ENCODE measurements at places on chromosomes 1 and 21.
A peak's percentile ranks its signal among the peaks of the same experiment; 100 is the strongest.

- no peak overlapping the region for H3K27ac ChIP-seq
- no peak overlapping the region for H3K4me3 ChIP-seq
- no peaks in the 10 kb centered on the region for H3K36me3 ChIP-seq
- no peaks in the 10 kb centered on the region for H3K27me3 ChIP-seq
- H3K4me1 ChIP-seq = no peaks in the 10 kb centered on the region
- no peak for DNase-seq
Observed at GRCh38 chr21:14862794-14863720, 201.7 kb downstream of the NRIP1 start.

DNA sequence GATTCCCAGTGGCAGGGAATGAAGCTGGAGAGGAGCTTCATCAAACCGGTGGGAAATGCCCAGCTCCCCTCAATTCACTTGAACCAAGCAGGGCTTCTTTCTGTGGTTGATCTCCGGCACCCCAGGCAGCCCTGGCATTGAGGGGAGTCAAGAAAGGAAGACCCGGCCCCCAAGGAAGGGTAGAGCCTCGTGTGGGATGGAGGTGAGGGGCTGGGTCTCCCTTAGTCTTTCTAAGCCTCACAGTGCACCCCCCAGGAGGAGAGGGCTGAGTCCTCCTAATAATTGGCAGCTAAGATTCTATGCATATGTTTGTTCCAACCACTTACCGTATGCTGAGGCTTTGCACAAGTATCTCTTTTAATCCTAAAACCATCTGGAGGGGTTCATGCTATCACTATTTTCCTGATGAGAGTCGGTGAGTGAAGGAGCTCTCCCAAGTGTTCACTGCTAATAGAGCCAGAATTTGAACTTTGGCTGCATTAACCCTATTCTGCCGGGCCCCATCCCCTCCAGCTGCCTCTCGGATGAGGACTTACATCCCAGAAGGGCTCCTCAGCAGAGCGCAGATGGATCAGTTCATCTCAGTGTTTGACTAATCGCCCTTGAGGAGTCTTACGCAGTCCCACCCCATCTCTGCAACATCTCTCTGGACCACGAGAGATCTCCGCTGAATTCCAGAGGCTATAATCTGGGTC, 33.1 kb upstream of the TMEM51 start:
- H3K4me1 ChIP-seq = no peaks in the 10 kb centered on the region
- H3K4me3 ChIP-seq = no peak overlapping the region
- H3K36me3 ChIP-seq = no peaks in the 10 kb centered on the region
- H3K27ac ChIP-seq = no peak overlapping the region
- DNase-seq = no peak

GRCh38 chr1:26938004-26938658, 16.6 kb downstream of the NUDC start:
- no peak for DNase-seq
- peaks cover 5% of the 10 kb centered on the region for H3K4me1 ChIP-seq
- no peak overlapping the region for H3K4me3 ChIP-seq
- H3K36me3 ChIP-seq = peaks cover 38% of the 10 kb centered on the region
- H3K27ac ChIP-seq = no peak overlapping the region

GRCh38 chr1:96688767-96689166, 32.8 kb upstream of the PTBP2 start:
- no peaks in the 10 kb centered on the region for H3K36me3 ChIP-seq
- H3K4me3 ChIP-seq = no peak overlapping the region
- no peaks in the 10 kb centered on the region for H3K4me1 ChIP-seq
- H3K27me3 ChIP-seq = no peaks in the 10 kb centered on the region

DNA sequence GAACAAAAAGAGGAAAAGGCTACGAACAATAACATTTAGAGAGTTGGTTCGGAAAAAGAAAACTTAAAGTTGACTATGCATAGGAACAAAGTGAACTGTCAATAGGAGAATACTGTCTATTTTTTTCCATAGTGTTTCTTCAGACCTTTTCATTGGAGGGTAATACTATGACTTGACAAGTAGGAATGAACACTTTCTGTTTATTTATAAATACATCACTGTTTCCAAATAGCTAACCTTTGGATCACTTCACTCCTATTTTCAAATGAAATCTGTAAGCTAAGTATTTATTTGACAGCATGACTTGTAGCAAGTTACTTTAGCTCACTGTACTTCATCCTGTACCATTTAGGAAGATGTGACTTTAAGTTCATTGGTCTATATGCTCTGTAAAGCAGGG, 221.3 kb downstream of the COL24A1 start:
- no peak overlapping the region for H3K27ac ChIP-seq
- H3K4me3 ChIP-seq = no peak overlapping the region
- H3K27me3 ChIP-seq = no peaks in the 10 kb centered on the region
- DNase-seq = no peak

DNA sequence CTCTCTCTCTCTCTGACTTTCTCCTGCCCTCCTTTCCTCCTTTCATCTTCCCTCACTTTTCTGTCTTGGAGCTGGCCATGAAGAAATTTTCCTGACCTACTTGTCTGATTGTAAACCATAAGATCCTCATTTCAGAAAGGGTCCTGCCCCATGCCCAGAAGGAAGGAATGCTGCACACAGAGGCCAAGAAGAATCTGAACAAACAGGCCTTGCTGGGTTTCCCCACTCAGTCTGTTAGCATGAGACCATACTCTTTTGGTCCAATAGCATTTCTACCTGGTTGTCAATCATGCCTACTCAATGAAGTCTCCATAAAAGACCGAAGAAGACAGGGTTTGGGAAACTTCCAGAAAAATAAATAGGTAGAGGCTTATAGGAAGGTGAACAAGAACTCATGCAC, 128.7 kb downstream of the MAB21L3 start:
- peaks cover 1% of the 10 kb centered on the region for H3K27me3 ChIP-seq
- no peaks in the 10 kb centered on the region for H3K36me3 ChIP-seq
- no peak overlapping the region for H3K4me3 ChIP-seq

DNA sequence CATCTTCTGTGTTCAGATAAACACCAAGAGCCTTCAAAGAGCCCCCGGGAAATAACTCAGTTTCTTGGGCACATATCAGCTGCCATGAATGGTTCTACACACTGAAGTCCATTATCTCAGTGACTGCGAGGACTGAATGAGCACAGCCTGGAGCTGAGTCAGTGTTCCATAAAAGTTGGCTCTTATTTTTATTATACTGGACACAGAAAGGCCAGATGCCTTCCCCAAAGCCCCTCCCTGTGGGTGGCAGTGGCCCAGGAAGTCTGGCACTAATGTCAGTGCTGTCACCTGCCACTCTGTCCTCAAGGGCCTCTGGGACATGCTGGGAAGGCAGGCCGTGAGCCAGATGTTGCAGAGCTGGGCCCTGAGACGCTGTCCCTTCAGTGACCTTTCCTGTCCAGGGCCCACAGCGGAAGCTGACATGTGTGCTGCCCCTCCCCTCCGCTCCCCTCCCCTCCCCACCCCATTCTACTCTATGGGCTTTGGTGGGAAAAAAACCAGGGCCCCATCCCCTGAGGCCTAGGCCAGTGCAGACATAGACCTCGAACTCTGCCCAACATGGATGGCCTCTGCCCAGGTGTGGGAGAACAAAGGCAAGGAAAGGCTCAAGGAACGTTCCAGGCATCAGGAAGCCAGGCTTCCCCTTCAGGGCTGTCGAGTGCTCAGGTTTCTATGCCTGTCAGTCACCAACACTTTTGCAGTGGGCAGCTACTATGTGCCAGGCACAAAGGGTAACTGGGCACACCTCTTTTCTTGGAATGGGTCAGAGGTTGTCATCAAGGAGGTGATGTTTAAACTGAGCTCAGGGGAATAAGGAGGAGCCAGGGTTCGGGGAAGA, 22.4 kb upstream of the NPPB start:
- H3K27ac ChIP-seq = no peak overlapping the region
- H3K36me3 ChIP-seq = no peaks in the 10 kb centered on the region
- no peaks in the 10 kb centered on the region for H3K4me1 ChIP-seq
- no peak overlapping the region for H3K4me3 ChIP-seq
- DNase-seq = no peak

DNA sequence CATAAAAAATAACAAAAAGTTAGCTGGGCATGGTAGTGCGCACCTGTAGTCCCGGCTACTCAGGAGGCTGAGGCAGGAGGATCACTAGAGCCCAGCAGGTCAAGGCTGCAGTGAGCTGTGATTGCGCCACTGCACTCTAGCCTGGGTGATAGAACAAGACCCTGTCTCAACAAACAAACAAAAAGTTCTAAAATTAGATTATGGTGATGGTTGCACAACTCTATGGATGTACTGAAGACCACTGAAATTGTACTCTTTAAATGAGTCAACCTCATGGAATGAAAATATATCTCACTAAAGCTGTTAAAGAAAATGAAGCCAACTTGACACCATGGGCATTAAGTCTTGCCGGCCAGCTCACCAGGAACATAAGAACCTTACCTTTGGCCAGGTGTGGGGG, 9.1 kb downstream of the MRAP start:
- H3K4me3 ChIP-seq = no peak overlapping the region
- H3K4me1 ChIP-seq = no peaks in the 10 kb centered on the region
- H3K27me3 ChIP-seq = no peaks in the 10 kb centered on the region
- no peaks in the 10 kb centered on the region for H3K36me3 ChIP-seq
- DNase-seq = no peak
- no peak overlapping the region for H3K27ac ChIP-seq

GRCh38 chr1:108141621-108142020, 58.5 kb downstream of the SLC25A24 start:
- no peaks in the 10 kb centered on the region for H3K4me1 ChIP-seq
- H3K27ac ChIP-seq = no peak overlapping the region
- no peak for DNase-seq
- no peak overlapping the region for H3K4me3 ChIP-seq

GRCh38 chr1:85275701-85276214, 674 bp downstream of the BCL10 start:
- no peak for DNase-seq
- peak overlapping the region; percentile 80 for H3K27ac ChIP-seq
- peaks cover 20% of the 10 kb centered on the region for H3K27me3 ChIP-seq
- H3K4me3 ChIP-seq = peak overlapping the region; percentile 80
- H3K36me3 ChIP-seq = peaks cover 32% of the 10 kb centered on the region

DNA sequence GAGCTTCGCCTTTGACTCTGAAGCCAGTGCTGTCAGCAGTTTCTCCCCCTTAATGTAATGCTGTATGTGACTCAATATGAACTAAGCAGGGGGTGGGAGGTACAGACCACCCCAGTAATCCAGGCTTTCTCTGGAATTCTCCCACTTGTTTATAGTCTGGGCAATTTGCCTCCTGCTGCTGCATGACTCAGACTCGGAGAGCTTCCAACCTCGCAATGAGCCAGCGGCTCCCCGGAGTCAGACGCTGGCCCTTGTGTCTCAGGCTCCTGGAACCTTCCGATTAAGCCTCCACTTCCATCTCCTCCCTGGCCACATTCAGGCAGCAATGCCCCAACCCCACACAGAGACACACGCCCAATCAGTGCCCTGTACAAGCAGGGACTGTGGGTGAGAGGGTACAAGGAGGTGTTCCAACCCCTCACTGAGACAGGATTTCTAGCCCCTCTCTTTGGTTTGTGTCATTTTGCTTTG, 471.7 kb upstream of the VAMP3 start:
- peaks cover 16% of the 10 kb centered on the region for H3K27me3 ChIP-seq
- no peak overlapping the region for H3K4me3 ChIP-seq
- H3K4me1 ChIP-seq = no peaks in the 10 kb centered on the region
- H3K27ac ChIP-seq = no peak overlapping the region

DNA sequence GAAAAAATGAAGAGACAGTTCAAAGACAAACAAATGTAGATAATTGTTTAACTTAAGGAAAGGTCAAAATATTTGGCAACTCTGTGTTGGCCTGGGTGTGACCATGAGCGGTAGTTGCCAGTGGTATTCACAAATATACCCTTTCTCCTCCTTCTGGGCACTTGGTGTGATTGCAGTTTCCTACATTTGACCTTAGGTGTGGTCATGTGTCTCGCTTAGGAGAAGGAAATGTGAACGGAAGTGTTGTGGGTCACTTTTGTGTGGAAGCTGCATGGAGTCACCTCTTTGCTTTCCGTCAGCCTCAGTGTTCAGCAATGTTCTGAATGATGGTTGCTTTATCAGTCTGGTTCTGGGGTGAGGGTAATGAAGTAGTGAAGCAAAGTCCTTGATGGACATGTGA, 3.4 kb upstream of the PCSK9 start:
- no peaks in the 10 kb centered on the region for H3K4me1 ChIP-seq
- no peak overlapping the region for H3K27ac ChIP-seq
- peaks cover 58% of the 10 kb centered on the region for H3K27me3 ChIP-seq
- H3K4me3 ChIP-seq = no peak overlapping the region

GRCh38 chr1:100860397-100860991, 34.1 kb downstream of the EXTL2 start:
- no peaks in the 10 kb centered on the region for H3K4me1 ChIP-seq
- no peak overlapping the region for H3K27ac ChIP-seq
- peaks cover 5% of the 10 kb centered on the region for H3K27me3 ChIP-seq
- DNase-seq = no peak

GRCh38 chr1:155000411-155000725, 2.2 kb upstream of the ZBTB7B start:
- no peaks in the 10 kb centered on the region for H3K27me3 ChIP-seq
- peak overlapping the region; percentile 90 for H3K4me3 ChIP-seq
- peaks cover 44% of the 10 kb centered on the region for H3K4me1 ChIP-seq
- peak; percentile 39 for DNase-seq
- H3K27ac ChIP-seq = peak overlapping the region; percentile 91
- peaks cover 16% of the 10 kb centered on the region for H3K36me3 ChIP-seq

DNA sequence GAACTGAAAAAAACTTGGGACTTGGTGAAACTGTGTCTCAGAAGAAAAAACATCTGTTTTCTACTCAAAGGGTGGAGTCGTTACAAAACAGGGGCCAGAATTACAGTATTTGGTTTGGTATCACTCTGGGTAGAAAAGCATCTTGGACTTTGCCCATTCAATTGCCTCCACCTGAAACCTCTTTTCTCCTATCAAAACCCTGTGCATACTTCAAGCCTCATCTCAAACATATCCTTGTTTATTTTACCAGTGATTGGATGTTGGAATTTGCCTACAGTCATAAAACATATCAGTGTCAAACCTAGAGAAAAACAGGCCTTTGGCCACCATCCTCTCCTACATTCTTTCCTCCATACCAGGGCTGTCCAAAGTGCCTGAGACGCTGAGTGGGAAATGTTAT, 281.5 kb downstream of the PLPP3 start:
- H3K27ac ChIP-seq = no peak overlapping the region
- H3K36me3 ChIP-seq = no peaks in the 10 kb centered on the region
- no peak overlapping the region for H3K4me3 ChIP-seq
- no peaks in the 10 kb centered on the region for H3K4me1 ChIP-seq
- no peaks in the 10 kb centered on the region for H3K27me3 ChIP-seq
